Right ventricle myocardium inferior (tissue), 1 donor: ENCODE measurements at places on chromosomes 4 and X.

GRCh38 chrX:41621222-41621723 lies 67.5 kb upstream of the GPR34 start:
- DNase-seq: no peak

GRCh38 chr4:8317474-8317873 lies 47.9 kb downstream of the HTRA3 start:
- DNase-seq: no peak

GRCh38 chr4:54626113-54626512 lies 31.6 kb upstream of the KIT start:
- DNase-seq: no peak

- DNase-seq: no peak
Measured at GRCh38 chr4:174709526-174709925, 119.5 kb downstream of the GLRA3 start.

DNA sequence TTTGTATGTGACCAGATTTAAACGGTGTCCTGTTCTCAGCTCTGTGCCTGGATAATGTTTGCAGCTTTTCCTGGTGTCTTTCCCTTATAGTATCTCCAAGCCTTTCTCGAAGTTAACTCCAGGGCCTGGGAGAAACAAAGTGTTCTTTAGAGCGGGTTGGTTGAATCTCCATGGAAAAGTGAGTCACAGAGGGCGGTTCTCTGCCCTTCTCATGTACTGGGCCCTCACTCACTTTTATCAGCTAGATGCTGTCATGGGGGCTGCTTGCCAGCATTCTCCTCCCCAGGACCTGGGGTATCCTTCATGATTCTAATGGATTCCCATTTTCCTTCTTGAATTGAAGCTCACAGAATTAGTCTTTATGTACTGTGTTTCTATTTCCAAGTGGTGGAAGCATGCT lies 46.1 kb upstream of the MAGEC2 start:
- DNase-seq: no peak

GRCh38 chr4:153513596-153513995 lies 47.4 kb downstream of the TMEM131L start:
- no peak for DNase-seq

DNA sequence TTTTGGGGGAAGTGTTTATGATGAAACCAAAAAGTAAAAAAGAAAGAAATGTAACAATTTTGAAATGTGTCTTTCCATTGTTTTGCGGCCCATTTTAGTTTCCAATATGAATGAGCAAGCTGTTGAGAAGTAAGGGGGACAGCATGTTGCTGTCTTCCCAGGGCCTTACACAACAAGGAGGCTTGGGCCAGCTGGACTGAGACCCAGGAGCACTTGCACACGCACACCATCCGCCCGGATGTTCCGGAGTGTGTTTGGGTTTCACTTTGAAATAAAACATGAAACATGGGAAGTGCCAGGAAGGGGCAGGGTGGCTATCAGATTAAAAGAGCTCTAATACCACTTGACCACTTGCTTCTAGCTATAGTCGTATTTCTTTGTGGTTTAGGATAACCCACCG lies 144.4 kb downstream of the NHS start:
- DNase-seq: peak; percentile 81

GRCh38 chrX:65811558-65812228 lies 144.2 kb downstream of the MSN start:
- no peak for DNase-seq

- DNase-seq: no peak
Measured at GRCh38 chr4:108763226-108763593, 357 bp upstream of the ETNPPL start.

- DNase-seq: no peak
Measured at GRCh38 chr4:176534566-176534965, 214.8 kb downstream of the SPCS3 start.

- DNase-seq: no peak
Measured at GRCh38 chr4:108560616-108561015, 59.8 kb upstream of the RPL34 start.

GRCh38 chr4:124974152-124974551 lies 261.6 kb upstream of the ANKRD50 start:
- DNase-seq: no peak

- DNase-seq: no peak
Measured at GRCh38 chr4:24937176-24937916, 24.5 kb upstream of the CCDC149 start.

- DNase-seq: no peak
Measured at GRCh38 chrX:88908056-88908455, 161.0 kb downstream of the CPXCR1 start.

DNA sequence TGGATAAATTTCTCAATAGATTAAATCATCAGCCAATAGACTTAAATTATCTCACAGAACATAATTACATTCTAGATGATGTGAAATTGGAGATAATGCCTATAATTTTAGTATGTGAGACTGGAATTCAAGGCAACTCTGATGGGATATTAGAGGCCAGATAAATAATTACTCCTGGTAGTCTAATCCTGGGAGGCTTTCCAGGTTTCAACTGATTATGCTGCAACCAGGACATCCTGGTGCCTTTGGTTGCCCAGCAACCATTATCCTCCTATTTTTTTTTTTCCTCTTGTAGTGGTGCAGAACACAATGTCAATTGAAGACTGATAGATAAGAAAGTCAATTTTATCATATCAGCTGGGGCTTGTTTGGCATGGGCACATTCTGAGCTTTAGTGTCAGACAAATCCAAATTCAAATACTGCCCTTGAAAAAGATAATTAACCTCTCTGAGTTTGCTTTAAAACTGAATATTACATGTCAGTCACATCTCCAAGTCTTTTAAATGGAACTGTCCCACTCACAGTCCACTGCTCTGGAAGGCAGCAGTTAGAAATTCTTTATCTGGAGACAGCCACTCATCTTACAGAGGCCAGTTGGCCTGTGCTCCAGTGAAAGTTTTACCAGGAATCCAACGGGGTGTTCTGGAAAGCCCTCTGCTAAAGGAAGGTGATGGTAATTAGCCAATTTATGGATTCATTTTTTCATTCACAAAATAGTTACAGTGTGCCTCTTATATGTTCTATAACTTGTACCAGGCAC lies 95.3 kb upstream of the GUCY1A1 start:
- no peak for DNase-seq

DNA sequence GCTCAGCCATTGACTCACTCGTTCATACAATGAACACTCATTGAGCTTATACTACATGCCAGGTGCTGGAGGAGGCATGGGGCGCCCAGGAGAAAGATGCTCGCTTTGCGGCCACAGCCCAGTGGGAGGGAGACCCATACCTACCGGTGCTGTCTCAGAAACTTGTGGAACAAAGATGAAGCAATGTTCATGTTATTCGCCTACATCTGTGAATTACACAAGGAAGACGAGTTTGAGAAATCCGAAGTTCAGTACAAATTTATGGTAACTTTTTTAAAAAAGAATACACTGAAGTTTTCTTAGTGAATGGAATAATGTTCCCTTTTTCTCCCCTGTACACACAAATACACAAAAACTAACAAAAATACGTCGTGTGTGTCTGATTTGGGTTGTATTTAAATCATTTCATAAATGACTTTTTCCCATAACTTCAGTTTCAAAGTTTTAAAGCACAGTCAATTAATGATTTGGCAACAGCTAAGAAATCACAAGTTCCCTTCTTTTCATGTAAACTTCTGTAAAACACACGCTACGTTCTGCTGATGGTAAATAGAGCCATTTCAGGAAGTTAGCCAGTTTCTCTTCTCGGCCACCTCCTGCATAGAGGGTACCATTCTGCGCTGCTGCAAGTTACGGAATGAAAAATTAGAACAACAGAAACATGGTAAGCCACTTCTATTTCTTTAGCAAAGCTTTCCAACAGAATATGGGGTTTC lies at the start of gene TLR8:
TLR8 (plus strand) TSS at position 575 of the 716 bp plus-strand sequence; CDS start at position 662, 87 bp downstream.
- DNase-seq: no peak

DNA sequence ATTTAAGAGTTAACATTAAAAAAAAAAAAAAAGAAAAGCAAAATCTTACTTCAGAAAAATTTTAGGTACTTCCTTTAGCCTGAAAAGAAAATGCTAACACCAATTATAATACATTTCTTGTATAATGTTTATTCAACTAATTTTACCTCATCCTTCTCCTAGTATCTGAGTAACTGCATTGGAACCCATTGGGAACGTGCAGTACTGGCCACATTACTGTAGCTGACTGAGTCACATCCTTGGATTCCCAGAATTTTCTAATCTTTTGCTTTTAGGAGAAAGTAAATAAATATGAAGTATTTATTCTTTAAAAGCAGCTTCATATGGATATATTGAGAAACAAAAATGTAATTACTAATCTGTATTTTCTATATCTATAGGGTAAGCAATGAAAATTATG lies 82.6 kb upstream of the SLITRK2 start:
- no peak for DNase-seq

DNA sequence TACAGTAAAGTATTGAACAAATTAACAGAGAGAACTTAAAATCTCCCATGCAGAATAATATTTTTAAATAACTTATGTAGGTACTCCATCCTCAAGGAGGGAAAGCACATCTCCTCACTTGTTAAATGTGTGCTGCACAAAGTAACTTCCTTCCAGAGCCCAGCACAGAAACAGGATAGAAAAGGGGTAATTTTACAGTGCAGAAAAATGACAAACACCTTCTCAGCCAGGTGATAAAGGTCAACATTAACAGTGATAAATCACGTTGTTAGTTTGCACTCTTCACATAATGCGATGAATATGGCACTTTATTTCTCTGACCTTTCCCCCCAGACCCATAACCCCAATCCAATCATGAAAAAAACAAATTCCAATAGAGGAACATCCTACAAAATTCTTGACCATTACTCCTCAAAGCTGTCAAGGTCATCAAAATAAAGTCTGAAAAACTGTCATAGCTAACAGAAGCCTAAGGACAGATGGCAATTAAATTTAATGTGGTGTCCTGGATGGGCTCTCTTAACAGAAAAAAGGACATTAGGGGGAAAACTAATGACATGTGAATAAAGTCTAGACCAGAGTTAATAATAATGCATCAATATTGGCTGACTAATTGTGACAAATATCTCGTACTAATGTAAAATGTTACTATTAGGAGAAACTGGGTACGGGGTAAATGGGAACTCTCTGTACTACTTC lies 547.4 kb upstream of the AGA start:
- DNase-seq: no peak

GRCh38 chr4:149980941-149981340 lies 97.3 kb upstream of the DCLK2 start:
- no peak for DNase-seq

DNA sequence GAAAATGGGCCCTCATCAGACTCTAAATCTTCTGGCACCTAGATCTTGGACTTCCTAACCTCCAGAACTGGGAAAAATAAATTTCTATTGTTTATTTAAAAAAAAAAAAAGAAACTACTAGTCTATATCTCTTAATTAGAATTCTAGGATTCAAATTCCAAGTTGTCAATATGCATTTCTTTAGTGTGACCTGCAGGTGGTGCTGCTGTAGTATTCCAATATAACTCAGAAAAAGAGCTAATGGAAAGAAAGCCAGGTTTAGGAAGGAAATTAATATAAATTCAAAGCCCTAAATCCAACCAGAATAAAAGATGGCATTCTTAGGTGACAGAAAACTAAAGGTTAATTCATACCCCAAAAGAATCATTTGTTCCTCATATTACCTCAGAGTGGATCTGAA lies 80.0 kb upstream of the NALF2 start:
- DNase-seq: no peak

DNA sequence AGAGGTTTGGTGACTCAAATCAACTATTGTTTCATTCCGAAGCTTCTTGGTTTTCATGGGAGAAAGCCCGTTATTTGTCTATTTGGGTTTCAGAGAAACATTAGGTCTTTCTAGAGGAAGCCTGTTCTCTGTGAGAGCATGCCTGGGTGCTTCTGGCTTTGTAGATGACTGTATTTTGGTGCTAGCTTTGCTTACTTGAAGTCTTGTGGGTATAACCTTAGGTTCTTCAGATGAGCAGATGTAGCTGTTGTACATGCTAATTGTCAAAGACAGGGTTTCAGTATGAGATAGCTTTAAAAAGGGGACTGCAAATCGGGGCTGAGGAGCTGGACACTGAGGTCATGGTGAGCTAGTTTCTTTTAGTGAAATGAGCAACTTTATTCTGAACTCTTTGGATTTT lies 7.9 kb upstream of the STOX2 start:
- no peak for DNase-seq

DNA sequence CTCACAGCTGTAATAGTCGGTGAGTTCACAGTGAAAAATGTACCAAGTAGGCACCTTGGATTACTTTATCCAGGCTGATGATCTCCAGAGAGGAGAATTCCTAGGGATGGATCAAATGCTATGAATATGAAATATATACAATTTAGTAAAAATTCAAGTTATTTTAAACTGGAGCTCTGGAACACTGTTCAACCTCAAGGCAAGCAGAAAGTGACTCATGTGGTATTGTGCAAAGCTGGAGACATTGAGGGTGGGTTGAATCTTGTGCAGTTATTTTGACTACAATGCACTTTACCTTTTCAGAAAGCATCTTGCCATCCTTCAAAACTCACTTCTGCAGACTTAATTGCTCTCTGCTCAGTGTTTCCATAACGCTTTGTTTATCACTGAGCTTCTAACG lies 43.4 kb downstream of the OSTC start:
- DNase-seq: no peak

DNA sequence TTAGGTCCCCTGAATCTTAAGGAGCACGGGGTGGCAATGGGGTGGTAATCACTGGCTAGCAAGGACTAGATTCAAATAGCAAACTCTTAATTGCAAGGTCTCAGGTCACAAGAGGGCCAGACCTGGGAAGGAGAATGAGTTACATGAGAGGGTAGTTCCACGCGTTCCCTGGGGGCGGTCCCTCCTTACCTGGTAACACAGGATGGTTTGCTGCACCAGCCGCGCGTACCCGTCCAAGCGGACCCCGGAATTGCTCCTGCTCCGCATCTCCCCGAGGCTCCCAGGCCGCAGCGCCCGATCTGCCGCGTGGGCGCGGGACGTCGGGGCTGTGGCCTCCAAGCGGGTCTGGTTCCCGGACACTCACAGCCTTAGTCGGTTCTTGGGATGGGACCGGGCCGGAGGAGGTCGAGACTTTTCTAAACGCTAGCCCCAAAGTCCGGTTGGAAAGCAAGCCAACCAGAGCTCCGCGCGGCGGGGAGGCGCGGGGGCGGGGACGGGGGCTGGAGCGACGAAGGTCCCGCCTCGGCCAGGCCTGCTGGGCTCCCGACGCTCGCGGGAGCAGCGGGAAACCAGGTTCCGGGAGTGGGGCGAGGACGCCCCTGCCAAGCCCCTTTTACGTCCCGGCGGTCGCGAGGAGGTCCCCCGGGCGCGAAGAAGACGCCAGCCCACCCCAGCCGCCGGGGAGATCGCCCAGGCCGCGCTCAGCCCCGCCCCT lies at the start of gene PHKA2:
PHKA2 (minus strand) TSS at position 449 of the 715 bp plus-strand sequence; CDS start at position 267, 182 bp downstream.
- DNase-seq: peak; percentile 86

DNA sequence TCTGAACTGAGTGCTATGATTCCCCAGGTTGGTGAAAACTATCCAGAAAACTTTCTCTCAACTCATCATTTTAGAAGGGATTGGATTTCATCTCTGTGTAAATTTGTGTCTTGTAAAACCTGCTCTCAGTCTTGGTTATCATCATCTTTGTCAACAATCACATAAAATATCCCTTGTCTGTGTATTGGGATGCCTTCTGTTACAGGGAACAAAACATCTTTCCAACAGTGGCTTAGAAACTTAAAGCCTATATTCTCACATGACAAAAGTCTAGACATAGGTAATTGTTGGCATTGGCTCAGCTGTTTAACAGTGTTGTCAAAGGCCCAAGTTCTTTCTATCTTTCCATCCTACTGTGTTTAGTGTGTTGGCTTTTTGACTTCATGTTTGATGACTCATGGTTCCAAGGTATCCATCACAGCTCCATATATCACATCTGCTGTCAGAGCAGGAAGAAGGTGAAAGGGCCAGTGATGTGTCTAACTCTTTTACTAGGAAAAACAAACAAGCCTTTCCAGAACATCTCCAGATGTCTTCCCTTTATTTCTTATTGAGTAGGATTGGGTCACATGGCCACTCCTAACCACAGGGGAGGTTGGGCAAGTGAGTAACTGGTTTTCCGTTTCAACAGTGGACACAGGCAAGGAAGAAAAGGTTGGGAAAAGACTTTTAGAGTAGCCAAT lies 65.0 kb downstream of the PHEX start:
- no peak for DNase-seq
